ENCODE measurements at places on chromosomes 16 and 17.
A peak's percentile ranks its signal among the peaks of the same experiment; 100 is the strongest.

DNA sequence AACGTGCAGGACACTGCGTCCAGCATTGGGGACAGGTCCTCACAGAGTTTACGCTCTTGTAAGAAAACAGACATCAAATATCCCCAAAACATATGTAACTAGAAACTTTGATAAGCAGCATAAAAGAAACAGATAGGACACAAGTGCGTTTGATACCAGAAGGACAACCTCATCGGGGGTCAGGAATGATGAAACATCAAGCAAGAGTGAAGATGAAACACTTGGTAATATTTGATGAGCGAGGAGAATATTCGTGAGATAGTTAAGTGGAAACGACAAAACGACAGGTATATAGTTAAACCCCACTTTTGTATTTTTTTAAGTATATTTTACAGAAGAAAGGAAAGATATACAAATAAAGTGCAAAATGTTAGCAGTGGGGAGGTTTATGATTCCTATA, 55.9 kb downstream of the NXN start:
- DNase-seq = no peak

GRCh38 chr17:73743518-73744201, 99.4 kb upstream of the SDK2 start:
- DNase-seq = no peak

GRCh38 chr17:58252141-58252540, 13.8 kb downstream of the LPO start:
- DNase-seq = no peak

- DNase-seq = no peak
These were observed 14.1 kb upstream of the UTP6 start for GRCh38 chr17:31915456-31916100.

GRCh38 chr16:75252946-75253911, 1.8 kb upstream of the BCAR1 start:
- DNase-seq = peak; percentile 52

- DNase-seq = no peak
These were observed 27.9 kb downstream of the MBTPS1 start for GRCh38 chr16:84088695-84089395.

- DNase-seq = peak; percentile 95
These were observed at the start of gene SOX9 for GRCh38 chr17:72120642-72121163. Gene SOX9 (plus strand): TSS chr17:72121020. CDS start chr17:72121392, 372 bp downstream.

DNA sequence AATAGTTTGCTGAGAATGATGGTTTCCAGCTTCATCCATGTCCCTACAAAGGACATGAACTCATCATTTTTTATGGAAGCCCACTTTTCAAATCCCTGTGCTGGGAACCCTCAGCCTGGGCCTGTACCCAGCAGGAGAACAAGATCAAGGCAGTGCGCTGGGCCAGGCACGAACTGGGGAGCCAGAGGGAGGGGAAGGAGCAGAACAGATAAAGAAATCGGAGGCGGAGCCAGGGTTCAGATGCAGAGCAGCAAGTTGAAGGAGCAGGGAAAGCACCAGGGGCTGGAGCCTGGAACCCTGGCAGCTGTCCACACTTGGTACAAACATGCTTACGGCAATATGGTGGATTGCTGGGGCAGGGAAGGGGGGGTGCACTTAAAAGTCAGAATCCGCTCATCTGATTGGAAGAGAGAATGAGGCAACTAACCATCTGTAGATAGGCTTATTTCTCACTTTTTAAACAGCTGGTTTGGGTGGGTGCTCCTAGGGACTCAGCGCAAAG, 107.5 kb downstream of the NOG start:
- no peak for DNase-seq

GRCh38 chr17:76152591-76152990, 11.5 kb upstream of the FOXJ1 start:
- DNase-seq = no peak

DNA sequence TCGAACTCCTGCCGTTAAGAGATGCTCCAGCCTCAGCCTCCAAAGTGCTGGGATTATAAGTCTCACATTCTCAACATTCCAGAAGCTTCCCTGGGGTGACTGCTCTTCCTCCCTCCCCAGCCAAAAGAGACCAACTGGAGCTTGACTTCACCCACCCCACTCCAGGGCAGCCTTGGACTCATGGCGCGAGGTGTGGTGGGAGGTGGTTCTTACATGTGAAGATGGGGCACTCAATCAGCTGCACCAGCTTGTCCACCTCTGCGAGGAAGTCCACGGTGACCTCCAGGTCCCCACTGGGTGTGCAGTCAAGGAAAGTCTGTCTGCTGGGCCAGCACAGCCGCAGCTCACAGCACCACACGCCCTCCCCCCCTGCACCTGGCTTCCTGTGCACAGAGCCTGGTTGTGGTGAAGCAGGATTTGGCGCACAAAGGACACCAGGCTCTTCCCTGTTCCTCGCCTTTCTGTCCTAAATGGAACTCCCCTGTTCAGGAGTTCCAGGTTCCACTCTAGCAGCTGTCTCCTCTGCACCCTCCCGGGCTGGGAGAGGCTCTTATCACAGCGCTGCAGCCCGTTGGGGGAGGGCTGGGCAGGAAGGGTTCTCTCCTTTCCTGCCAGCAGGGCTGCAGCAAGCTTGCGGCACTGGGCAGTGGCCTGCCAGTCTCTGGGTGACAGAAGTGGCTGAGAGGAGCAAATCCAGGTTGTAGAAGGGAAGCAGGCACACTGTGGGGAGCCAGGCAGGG, 9.6 kb upstream of the MTSS2 start:
- DNase-seq = no peak

GRCh38 chr16:3706253-3707012, 10.9 kb downstream of the TRAP1 start:
- DNase-seq = no peak

GRCh38 chr17:75475851-75476250, 19.4 kb downstream of the TMEM94 start:
- DNase-seq = peak; percentile 70

DNA sequence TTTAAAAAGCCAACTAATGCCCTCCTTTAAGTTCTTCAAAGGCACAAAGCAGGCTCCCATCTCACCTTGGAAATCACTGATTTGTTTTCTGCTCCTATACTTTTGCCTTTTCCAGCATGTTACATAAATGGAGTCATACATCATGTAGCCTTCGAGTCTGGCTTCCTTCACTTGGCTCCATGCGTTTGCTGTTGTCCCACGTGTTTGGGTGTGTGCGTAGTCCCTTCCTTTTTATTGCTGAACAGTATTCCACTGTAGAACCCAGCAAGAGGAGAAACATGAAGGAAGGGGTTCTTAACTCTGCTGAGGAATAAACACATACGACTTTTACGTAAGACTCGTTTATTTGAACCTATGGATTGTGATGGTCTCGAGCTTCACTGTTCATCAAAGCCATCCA, 82.0 kb downstream of the GPRC5B start:
- DNase-seq = no peak

DNA sequence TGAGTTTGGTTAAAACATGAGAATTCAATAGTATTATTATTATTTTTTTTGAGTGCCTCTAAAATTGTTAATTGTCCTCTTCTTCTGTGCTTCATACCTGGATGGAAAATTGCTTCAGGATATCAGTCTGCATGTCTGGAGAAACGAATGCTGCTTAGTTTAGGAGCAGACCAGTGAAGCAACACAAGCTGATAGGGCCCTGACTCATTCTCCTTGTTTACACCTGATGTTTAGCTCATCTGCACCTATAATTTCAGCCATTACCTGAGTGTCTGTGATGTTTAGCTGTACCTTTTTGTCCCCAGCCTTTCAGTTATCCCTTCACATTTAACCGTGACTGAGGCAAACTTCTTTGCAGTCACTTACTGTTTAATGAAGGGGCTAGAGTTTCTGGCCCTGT, 14.8 kb downstream of the SNTB2 start:
- DNase-seq = no peak

DNA sequence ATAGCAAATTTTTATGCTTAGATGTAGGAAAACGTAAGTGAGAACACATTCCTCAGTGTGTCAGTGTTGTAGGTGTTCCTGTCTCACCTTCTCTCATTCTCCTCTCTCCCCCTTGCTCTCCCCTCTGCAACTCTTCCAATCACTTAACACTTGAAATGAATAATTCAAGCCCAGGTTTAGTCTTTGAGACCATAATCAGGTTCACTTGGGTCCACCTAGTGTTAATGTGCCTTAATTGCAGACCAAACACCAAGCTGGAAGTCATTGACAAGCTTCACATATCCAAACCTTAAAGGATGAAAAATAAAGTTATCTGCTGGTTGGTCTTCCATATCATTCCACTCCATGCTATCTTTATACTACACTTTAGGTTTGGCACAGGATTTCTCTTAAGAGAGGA, 37.0 kb downstream of the STXBP4 start:
- DNase-seq = no peak

- no peak for DNase-seq
These were observed 70.4 kb downstream of the IL21R start for GRCh38 chr16:27472091-27473020.

DNA sequence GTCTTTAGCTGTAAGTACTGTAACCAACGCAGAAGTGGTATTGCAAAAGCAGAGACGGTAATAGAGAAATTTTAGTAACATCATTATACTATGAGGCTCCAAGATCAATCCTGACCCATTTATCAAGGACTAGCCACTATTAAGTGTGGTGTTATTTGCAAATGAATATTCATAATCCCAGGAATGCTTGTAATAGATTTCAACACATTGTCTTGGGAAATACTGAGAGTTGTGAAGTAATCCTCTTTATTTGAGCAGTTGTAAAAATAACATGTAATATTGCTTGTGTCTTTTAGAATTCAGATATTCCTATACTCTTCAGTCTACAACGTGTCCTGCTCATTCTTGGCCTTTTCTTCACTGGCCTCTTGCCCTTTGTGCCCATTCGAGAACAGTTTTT, 46.4 kb downstream of the GDPD1 start:
- no peak for DNase-seq

DNA sequence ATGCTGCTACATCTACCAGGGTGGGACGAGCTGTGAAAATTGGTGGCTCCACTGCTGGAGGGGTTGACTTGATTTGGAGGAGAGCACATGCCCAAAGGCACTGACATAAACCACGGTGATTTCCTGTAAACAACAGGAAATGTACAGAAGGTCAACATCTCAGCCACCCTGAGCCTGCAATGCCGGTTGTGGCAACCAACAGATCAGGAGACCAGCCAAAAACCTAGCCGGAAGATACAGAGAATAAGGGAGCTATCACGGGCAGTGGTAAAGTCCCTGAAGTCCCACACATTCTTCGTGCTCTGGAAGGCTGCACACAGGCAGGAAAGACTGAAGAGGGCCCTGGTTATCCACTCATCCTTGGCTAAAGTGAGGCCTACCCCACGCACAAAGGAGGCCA, 56.2 kb downstream of the ADCY9 start:
- no peak for DNase-seq

DNA sequence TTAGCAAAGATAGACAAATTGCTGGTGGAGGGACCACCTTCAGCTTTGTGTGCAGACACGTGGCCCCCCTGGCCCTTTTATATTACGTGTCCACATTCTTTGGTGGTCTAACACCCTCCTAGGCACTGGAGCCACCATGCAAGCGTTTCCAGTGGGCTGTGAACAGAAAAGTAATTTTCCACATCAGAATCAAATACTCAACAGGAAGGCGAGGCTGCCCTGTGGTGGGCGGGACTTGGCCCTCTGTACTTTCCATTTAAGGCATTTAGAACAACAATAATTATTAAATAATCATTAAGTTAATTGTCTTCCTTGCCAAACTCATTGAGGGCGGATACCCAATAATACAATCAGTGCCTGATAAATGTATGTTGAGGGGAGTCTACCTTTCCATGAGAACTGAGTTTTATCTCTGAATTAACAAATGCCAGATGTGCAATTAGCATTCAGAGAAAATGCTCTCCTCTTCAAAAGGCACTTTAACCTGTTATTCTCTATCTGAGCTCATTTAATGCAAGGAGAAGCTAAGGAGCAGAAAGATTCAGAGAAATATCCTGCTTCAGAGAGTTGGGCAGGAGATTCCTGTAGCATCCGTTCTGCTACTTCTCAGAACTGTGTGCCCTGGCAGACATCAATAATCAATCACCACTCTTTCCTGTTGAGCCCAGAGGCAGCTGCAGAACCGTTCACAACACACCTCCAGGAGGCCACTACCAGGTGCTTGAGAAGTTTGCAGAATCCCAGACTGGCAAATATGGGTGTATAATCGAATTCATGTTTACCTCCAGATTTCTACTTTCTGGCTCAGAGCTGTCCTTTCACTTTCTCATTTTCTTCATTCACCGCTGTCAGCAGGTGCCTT, 109.4 kb downstream of the CMIP start:
- DNase-seq = no peak

DNA sequence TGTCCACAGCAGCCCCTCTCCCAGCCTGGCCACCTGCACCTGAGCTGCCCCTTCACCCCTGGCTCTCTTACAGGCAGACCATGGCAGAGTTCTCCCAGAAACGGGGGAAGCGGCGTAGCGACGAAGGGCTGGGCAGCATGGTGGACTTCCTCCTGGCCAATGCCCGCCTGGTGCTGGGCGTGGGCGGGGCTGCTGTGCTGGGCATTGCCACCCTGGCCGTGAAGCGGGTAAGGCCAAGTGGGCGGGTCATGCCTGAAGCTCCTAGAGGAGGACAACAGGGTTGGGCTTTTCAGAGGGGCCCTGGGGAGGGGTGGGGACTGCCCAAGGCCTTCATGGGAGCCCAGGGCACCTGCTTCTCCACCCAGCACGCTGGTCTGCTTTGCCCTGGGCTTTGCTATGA, 2.2 kb downstream of the MIEF2 start:
- no peak for DNase-seq

GRCh38 chr17:60039114-60039846, 39.4 kb downstream of the HEATR6 start:
- no peak for DNase-seq

DNA sequence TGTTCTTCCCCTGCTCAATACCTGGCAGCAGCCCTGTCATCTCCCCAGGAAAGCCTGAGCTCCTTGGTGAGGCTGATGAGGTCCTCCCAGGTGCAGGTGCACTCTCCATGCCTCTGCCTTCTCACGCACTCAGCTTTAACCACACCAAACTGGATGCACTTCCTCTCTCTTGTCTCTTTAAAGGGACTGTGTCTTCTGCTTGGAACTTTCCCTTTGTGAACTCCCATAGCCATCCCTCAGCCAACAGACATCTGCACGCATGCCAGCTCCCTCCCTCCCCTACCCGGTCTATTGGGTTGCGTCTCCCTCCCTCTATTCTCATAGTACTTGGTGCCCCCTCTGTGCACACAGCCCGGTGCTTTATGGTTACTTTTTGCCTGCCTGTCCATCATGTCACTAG, 231.2 kb downstream of the MSI2 start:
- no peak for DNase-seq

GRCh38 chr17:48901241-48901640, 7.0 kb upstream of the UBE2Z start:
- DNase-seq = no peak

DNA sequence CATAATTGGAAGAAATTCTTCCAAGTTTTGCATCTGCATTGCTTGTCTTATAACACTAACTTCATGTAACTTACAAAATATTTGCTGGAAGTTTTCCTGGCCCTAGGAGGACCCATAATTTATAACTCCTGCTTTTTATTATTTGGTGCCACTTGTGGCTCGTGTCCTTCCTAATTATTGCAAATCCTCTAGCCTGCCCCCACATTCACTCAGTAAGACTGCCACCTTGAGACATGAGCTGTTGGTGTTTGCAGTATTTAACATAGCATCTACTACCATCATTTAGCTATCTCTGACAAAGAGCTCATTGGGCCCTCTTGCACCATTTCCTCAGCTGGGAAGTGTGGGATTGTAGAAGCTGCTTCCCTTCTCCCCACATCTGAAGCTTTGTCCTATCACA, 49.5 kb downstream of the FTO start:
- DNase-seq = no peak
